ENCODE measurements at places on chromosomes 13 and 19.

DNA sequence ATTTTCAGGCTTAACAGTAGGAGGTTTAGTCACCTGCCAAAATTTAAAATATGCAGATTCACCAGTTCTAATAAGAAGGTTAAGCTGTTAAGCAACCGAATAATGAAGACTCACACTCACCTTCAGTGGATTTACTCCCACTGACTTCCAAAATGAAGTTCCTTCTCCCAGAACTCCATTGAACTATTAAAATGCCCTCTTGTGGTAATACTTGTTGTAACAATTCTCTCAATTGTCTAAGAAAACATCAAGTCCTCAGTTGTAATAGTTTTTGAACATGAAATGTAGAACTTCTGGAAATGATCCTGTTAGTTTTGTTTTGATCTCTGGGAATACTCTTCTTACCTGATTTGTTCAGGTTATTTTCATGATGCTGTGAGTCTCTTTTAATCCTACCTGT, 522.0 kb upstream of the ATXN8OS start:
- DNase-seq = no peak

DNA sequence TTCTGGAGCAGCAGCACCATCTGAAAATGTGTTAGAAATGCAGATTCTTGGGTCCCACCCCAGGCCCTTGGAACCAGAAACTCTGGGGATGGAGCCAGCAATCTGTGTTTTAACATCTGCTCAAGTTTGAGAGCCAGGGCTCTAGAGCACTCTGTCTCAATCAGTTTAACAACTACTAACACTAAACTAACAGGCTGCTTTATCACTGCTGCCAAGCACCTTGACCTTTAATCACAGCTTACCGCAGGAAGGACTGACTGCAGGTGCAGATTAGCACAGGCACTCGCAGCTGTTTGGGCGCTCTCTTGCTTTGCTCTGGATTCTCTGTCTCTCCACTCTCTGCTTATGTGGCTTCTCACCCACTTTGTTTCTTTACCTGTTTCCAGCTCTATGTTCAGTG, 163.5 kb downstream of the MTUS2 start:
- DNase-seq = no peak

DNA sequence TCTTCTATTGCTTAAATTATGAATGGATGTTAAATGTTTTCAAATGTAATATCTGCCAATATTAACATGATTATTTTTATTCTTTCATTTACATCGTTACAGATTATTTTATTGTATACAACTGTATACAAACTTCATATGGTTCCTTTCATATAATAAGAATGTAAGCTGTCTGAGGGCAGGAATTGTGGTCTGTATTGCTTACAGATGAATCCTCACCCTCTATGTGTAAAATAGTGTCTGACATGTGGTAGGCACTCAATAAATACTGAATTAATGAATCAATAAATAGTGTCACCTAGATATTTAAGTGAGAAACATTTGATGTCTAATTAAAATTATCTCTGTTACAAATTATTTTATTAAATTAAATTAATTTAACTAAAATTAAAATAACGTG, 7.8 kb downstream of the FPR3 start:
- DNase-seq = no peak

DNA sequence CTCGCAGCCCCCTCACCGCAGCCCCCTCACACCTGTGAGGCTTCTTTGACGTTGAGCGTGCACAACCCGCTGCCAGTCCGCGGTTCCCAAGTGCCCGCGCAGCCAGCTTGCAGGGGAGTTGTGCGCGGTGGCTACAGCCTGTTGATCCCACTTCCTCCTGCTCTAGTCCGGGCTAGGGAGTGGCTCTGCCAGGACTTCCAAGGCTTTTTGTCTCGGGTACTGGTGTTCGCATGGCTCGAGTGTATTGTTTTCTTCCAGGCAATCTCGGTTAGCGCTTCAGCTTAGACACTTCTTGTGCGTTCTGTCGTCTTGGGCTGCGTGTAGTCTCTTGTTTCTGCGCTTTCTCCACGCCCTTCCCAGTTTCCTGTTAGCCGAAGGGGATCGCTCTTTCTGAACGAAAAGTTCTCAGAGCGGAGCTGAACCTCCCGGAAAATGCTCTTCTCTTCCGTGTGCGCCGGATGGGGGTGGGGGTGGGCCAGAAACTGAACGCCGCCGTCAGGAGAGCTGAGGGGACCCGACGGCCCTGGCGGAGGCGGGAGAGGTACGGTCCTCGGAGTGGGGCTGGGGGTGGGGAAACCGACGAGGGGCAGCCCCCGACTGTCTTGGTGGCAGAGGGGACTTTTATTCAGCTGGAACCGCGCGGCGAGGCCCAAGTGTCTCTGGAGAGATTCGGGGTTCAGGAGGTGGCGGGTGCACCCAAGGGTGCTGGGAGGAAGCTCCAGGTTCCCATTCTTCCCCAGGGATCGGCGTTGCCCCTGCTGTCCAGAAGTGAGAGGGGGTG, 697 bp upstream of the DGKH start:
- no peak for DNase-seq

DNA sequence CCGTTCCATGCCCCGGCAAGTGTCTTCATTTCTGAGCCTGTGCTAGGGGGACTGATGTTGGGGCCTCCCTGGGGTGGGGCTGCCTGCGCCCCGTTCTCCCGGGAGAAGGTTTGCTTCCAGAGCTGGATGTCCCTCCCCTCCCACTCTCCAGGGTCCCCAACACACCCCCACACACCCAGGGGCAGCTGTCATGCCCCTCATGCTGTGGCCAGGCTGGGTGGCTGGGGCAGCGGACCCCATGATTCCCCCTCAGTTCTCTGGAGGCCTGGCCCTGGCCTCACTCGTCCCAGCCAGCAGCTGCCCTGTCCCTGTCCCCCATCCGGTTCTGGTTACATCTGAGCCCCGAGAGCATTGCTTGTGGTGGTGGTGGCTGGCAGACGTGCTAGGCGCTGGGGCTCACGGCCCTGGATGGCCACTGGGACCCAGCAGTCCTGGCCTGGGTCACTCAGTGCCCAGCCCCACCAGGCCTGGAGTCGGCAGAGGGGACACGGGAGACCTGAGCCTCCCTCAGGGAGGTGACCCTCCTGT, 184.8 kb downstream of the KDM4B start:
- DNase-seq = no peak

DNA sequence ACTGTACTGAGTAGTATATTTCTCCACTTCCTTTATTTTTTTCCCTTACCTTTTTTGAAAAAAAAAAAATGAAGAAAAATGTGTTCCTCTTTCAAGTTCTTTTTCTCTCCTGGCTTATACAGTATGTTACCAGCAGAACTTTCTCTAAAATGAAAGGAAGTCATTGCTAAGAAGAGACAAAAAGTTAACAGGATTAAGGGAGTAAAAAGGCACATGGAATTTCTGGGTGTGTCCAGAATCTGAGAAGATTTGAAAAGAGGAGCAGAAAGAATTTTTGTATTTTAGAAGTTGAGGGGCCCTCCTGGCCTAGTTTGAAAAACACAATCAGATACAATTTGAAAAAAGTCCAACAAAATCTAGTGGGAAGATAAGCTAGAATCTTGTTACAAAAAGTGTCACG, 21.0 kb upstream of the TRIM13 start:
- DNase-seq = no peak

DNA sequence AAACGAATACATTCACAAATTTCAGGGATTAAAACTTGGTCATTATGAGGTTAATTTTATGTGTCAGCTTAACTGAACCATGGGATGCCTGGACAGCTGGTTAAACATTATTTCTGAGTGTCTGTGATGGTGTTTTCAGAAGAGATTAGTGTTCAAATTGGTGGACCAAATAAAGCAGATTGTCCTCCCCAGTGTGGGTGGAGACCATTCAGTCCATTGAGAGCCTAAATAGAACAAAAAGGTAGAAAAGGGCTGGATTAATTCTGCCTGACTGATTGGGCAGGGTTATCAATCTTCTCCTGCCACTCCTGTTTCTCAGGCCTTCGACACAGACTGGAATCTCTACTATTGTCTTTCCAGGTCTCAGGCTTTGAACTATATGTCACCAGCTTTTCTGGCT, 203.8 kb upstream of the SLITRK6 start:
- no peak for DNase-seq

DNA sequence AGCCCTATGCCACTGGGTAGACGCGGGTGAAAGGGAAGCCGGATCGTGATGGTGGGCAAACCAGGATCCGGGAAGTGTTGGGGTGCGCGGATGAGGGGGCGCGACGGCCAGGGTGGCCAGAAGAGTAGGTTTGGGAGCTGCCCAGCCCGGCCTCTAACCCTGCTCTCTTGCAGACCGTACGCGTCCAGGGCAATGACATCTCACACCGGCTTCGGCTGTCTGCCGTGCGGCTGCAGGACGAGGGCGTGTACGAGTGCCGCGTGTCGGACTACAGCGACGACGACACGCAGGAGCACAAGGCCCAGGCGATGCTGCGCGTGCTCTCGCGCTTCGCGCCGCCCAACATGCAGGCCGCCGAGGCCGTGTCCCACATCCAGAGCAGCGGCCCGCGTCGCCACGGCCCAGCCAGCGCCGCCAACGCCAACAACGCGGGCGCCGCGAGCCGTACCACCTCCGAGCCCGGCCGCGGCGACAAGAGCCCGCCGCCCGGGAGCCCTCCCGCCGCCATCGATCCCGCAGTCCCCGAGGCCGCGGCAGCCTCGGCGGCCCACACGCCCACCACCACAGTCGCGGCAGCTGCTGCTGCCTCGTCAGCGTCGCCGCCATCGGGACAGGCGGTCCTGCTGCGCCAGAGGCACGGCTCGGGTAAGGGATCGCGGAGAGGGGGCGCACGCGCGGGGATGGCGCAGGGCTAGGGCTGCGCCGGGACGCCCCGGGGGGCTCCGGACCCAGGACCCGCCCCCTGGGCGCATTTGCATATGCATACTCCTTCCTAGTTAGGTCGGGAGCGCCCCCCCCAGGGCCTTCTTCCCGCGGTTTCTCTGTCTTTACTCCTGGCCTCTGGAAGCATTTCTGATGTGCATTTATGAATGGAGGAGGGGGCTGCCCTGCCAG, 4.1 kb downstream of the VSTM2B start:
- DNase-seq = no peak

GRCh38 chr13:50842251-50842989, 1.1 kb downstream of the DLEU7 start:
- no peak for DNase-seq

DNA sequence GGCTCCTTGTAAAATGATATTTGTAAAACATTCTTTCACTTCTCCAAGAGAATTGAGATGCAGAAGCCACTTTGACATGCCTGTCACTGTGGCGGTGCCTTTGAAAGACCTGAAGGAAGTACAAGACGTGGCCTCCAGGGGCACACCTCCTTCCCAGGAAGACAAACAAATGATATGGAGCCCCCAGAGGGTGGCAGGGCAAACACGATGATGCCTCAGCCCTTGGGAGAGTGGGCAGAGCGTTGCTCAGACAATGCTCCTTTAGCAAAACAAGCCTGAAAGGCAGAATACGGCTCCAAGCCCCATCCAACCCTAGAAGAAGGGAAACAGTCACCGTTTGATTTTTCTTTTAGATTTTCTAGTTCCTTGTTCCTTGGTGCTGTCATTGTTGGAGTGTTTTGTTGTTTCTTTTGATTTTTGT, 9.2 kb upstream of the ATP12A start:
- no peak for DNase-seq

- DNase-seq = no peak
Measured at GRCh38 chr13:61954092-61954491, 538.4 kb upstream of the PCDH20 start.

GRCh38 chr19:6209233-6209632, 70.5 kb downstream of the MLLT1 start:
- no peak for DNase-seq

- DNase-seq = no peak
Measured at GRCh38 chr13:113763254-113763653, 4.2 kb downstream of the TMEM255B start.

GRCh38 chr19:28968721-28969120, 244.2 kb downstream of the UQCRFS1 start:
- no peak for DNase-seq

DNA sequence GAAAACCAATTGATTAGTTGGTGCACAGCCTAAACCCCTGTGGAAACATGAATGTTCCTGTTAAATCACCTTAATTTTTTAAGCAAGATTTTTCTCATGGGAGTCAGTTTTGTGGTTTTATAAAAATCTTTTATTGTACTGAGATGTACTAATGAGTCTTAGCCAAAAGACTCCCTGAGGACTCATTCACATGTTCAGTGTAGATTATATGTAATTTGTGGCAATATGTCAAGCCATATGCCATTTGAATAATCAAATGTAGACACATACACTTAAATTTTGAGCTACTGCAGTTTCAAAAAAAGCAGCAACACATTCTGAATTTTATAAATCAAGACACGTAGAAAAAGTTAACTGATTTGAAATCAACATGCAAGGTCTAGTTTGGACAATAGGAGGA, 395.2 kb downstream of the MYO16 start:
- no peak for DNase-seq

DNA sequence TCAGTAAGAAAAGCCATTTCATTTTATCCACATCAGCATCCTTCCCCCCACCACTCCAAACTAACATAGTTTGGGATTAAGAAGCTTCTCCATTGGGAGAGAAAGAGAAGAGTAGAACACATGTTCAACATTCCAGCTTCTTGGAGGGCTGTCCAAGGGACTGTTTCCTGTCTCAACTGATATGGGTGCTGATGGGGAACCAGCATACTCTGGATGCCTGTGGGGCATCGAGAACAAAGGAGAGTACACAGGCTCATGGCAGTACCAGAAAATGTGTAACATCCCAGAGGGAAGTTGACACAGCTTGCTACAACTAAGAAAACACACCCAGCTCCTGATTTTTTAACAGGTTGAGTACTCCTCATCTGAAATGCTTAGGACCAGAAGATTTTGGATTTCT, 24.7 kb downstream of the SUCLA2 start:
- no peak for DNase-seq

GRCh38 chr13:91544723-91545122, 146.3 kb downstream of the GPC5 start:
- DNase-seq = no peak

- DNase-seq = no peak
Measured at GRCh38 chr13:107807306-107808073, 407.8 kb downstream of the LIG4 start.

DNA sequence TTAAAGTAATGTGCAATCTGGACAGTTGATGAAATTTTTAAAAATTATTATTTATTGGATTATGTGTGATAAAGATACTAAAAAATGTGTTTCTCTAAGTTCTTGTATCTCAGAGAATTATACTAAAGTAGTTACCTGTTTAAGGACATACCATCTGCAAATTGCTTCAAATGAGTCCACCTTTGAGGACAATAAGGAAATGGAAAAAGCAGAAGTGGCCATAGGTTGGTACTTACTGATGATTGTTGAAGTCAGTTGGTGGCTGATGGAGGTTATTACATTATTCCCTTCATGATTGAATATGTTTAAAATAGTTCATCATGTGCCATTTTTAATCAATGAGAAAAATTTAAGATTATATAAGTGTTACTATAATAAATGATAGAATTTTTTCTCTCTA, 367.0 kb downstream of the MYO16 start:
- DNase-seq = no peak

Data from stimulated activated CD4-positive, alpha-beta T cell treated with anti-CD3 and anti-CD28 coated beads, TNF-alpha, amount 100 ng/mL, for 4 hours (primary cell).